ENCODE measurements at places on chromosomes 1 and 21. TPM values are rescaled to one million over a fixed set of nuclear protein-coding genes. Genes with fewer than 3 reads are reported as not detected.

The PPIH gene
- polyA plus RNA-seq = 31.6 TPM

The FCN3 gene
- polyA plus RNA-seq = 4.1 TPM

The SPRR1A gene
- polyA plus RNA-seq = not detected

The ACOT11 gene
- 6.0 TPM for polyA plus RNA-seq

The PCP4 gene
- 17.4 TPM for polyA plus RNA-seq

The MYBPH gene
- 0.05 TPM for polyA plus RNA-seq

The PLPPR4 gene
- polyA plus RNA-seq = 0.33 TPM

The NTRK1 gene
- polyA plus RNA-seq = 1.2 TPM

The DHRS3 gene
- 62.2 TPM for polyA plus RNA-seq

GRCh38 chr1:151816548-151817352, 11.5 kb upstream of the LINGO4 start:
- no peak for DNase-seq

DNA sequence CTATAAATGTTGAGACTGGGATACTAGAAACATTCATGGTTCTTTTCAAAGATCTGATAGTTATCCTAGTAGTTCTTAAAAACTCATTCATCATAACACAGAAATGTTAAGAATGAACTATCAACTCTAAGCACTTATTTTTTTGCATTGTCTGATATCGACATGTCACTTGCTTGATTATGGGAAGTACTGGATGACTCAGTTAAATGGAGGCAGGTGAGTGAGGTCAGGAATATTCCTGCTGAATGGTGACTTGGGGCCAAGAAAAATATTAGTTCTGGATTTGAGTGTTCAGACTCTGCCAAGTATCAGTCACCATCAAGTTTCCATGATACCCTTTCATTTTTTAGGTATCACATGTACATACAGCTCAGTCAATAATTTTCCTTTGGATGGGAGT, 63.6 kb downstream of the NEK7 start:
- no peak for DNase-seq

DNA sequence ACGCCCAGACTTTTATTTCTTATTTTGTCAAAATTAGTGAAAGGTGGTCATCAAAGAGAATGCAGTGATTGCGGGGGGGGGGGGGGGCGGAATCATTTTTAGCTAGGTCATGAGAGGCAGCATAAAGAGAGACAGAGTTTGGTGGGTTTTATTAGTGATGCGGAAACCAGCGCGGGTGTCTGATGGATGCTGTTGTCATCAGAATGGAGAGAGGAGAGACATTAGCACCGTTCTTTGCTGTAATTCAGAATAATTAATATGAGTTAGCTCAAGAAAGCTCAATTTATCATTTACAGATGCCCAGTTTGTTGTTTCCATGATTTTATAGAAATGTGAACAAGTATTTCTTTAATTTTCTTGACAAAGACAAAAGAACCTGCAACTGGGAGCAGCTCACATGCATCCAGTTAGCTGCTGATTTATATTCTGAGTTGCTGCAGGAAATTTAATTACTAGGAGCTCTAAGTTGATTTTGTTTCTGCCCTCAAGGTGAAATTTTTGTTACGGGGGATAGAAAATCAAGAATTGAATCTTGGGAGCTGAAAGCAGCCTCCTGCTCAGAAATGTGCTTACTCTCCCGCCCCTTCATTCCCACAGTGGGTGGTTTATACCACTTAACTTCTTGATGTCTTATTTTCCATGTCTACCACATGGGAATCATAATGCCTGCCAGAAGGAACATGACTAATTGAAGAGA, 133.4 kb upstream of the MAP1LC3C start:
- no peak for DNase-seq

DNA sequence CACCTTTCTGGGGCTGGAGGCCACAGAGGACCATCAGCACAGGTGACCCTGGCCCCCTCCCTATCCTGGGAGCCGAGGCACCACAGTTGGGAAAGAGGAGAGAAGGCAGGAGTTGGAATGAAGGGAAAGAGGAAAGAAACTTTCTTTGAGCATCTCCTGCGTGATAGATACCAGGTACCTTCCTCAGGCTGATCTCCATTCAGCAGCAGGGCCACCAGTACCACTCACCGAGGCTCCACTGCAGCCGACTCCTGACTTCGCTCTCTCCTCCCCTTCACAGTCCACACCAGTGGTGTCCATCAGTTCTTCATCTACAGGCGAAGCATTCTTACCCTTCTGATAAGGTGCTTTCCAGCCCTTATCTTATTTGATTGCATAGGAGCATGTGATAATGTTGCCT, 55.3 kb downstream of the LGR6 start:
- DNase-seq = no peak

DNA sequence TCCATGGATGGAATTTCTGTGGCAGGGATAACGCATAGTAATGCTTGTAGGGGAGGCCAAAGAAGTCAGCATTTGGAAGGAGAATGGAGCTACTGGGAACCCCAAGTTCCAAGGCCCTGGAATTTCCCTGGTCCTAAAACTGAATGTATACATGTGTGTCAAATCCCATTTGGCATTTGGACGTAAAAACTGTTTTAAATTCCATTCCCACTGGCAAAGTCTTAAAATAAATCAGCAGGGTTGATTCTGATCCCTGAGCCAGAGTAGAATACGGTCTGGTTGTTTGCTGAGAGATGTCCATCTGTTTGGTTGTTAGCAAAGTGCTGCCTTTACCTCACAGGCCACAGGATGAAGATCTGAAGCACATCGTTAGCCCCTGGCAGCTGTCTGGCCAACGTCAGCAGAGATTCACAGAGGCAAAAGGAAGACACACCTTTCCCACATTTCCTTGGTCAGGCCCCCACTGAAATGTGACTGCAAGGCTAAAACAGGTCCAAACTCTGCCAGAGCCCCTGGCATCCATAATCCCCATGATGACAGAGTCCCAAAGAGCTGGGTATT, 62.2 kb downstream of the GORAB start:
- no peak for DNase-seq

GRCh38 chr1:7385471-7386225, 385.4 kb upstream of the VAMP3 start:
- DNase-seq = peak; percentile 20

DNA sequence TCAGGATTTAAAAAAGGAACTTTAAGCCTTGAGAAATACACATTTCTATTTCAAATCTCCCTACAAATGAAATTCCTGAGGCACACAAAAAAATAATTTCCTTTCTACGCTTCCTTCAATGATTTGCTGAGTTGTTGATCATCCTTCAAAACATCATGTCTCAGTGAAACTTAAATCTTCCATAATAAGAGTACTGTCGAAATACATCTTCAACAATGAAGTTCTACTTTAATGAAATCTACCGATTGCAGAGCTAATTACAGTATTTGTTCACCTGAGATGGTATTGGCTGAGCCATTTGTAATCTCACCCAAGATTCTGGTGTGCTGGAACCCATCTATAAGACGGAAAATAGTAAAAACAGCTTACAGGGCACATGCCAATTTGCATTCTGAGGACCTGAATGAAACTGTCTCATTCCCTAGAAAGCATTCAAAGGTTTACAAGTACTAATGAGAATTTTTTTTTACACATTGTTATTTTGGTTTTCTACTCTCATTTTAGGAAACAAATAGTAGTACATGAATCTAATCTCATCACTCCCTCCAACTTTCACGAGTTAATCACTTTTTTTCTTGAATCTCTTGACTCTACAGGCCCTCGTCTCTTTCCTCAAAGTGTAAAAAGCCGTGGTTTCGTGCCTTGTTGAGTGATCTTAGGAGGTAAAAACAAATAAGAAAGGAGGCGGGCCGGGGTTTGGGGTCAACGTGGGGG, 1.1 kb downstream of the CHML start:
- DNase-seq = peak; percentile 21

GRCh38 chr1:218492874-218493273, 147.7 kb downstream of the TGFB2 start:
- DNase-seq = no peak

GRCh38 chr1:207818971-207819451, 67.2 kb downstream of the CD46 start:
- DNase-seq = no peak

DNA sequence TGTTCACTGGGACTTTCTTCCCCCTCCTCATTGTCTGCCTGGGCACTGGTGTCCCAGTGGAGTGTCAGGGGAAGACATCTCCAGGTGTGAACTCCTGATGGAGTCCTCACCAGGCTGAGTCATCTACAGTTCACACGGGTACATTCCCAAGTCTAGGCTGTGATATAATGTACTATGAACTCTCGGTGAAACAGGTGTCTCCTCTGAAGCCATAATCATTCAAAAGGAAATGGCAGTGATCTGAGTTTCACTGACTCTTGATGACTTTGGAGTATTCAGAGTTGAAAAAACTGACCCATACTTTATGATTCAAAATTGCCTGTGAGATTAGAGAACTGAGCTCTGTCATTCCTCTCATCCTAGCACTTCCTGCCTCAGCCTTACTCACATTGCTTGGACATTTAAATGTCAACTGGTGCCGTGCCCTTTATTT, 9.1 kb downstream of the LAMC2 start:
- DNase-seq = no peak

- no peak for DNase-seq
These were observed 56.1 kb downstream of the NDUFS5 start for GRCh38 chr1:39082010-39082799.

GRCh38 chr1:220928320-220928719, 49.1 kb downstream of the HLX start:
- no peak for DNase-seq

DNA sequence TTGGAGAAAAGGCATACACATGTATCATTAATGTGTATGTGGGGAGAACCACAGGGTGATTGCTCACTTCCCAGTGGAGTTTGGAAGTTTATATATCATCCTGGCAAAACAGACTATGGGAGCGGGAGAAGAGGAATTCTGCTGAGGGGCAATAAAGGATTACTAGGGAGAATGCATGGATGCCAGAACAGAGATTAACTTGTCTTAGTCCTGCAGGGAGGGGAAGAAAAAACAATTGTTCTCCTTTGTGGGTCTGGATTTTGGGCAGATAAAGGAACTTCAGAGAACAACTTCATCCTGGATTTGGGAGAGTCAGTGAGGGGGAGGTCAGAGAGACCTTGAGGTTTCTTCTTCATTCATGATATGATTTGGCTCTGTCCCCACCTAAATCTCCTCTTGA, 55.9 kb upstream of the SOX13 start:
- DNase-seq = no peak

DNA sequence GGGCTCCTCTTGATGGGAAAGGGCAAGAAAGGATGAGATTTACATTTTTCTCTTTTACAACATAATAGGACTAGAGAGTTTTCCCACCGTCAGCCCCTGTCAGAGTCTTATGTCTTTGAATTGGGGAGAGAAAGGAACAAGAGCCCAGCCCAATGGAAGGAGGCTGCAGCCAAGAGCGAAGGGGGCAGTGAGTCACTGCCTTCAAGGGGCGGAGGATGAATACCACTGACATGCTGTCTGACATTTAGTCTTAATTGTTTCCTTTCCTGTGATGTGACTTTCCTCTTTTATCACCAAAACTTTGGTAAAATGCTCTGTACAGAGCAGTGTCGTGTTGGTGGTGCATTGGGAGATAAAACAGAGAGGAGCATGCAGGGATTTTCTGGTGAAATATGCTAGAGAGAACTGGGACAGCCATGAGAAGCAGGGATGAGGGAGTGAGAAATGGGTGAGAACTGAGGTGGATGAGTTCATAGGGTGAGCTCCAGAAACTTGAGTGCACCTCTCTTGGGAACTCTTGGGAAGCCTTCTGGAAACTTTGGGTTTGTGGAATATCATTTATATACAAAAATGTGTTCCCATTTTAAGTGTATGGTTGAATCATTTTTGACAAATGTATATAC, 179.9 kb upstream of the FGGY start:
- DNase-seq = no peak

DNA sequence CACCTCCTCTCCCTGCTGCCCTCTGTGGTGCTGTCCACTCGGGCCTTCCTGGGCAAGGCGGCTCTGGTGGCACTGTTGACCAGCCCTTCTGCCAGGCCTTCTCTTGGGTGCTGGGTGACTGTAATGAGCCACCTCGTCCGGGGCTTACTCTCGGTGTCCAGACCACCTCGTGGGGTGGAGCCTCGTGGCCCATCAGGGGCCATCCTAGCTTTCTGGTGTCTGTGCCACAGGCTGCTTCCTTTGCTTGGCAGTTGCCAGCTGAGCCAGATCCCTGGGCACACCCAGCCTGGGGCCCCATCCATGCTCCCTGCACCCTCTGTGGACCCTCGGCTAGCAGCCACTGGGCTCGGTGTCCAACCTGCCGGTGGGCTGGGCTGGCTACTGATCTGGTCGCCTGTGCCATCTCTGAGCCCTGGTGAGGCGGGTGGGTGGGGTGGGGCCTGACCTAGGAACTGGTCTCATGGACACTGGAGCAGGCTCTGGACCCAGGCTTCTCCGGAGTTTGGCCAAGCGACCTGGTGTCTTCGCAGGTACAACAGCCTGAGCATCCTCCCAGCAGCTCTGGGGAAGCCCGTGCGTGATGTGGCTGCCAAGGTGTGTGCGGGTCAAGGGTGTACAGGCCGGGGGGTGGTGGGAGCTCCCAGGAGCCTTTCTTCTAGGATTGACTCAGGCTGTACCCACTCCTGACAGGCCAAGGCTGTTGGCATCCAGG, 1.4 kb downstream of the PRXL2B start:
- DNase-seq = no peak

- no peak for DNase-seq
These were observed 518.9 kb downstream of the BRINP3 start for GRCh38 chr1:189958756-189959155.

DNA sequence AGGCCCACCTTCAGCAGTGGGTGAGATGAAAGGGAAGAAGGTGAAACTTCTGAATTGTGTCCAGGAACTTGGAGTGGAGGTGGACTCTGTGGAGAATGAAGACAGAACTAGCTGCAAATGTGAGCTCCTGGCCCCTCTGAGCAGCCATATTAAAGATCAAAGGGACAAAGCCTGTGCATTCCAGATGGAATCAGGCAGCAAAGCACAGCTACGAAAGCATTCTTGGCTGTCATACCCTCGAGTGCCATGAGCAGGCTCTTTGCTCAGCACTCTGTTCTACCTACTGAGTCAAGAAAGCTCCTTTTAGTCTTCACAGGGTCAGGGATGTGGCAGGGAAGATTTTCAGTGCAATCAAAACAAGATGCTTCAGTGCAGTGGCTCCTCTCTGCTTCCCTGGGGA, 86.3 kb upstream of the TSPAN2 start:
- DNase-seq = no peak

DNA sequence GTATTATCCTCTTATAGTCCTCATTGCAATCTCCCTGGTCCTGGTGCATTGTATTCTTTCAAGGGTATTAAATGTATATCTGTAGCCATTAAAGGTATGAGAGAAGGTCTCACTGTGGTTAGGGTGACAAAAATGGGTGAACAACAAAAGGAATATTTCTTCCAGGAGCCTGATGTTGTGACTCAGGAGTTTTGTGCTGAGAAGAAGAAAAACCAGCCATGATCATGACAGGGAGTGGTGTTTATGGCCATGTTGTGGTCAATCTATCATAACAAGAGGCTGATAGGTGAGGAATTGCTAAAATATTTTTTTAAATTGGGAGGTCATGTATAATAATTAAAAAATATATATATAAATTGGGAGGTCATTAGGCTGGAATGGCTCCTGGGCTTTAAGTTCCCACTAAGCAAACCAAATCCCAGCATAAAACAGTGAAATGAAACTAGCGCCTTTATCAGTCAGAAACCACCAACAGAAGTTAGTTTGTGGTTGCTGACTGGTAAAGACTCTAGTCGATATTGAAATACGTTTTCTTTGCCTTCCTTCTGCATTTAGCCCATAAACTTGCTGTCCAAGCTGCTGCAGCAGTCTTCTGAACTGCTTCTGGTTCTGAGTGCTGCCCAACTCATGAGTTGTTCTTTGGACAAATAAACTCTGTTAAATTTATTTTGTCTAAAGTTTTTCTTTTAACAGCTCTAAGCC, 60.3 kb downstream of the TBX19 start:
- no peak for DNase-seq

Data from stomach (tissue), 19 donors.